ENCODE measurements at places on chromosomes 5 and 9. TPM values are rescaled to one million over a fixed set of nuclear protein-coding genes. Genes with fewer than 3 reads are reported as not detected.

Gene SLC1A3
- 3.1 TPM for total RNA-seq

Gene BHMT2
- total RNA-seq, result 20.3 TPM

Gene TMC1
- not detected for total RNA-seq

Gene FOXE1
- total RNA-seq, result not detected

Gene SAXO1
- 0.17 TPM for total RNA-seq

Gene PITX1
- 3.1 TPM for total RNA-seq

Gene PAXX
- total RNA-seq, result 13.7 TPM

Gene KIF4B
- total RNA-seq, result under 0.01 TPM

Gene FRRS1L
- 0.26 TPM for total RNA-seq

Gene CCDC69
- total RNA-seq, result 4.0 TPM

Gene GPR21
- 0.66 TPM for total RNA-seq

Gene SPINK7
- not detected for total RNA-seq

Gene SLC44A1
- 36.2 TPM for total RNA-seq

Gene GBA2
- 21.8 TPM for total RNA-seq

Gene ZNF367
- total RNA-seq, result 0.66 TPM

Gene ANKRD31
- 0.26 TPM for total RNA-seq

Gene PCDHA4
- total RNA-seq, result 1.2 TPM

Gene FOXB2
- total RNA-seq, result not detected

Gene ARID3C
- under 0.01 TPM for total RNA-seq

Gene C5orf46
- not detected for total RNA-seq

Gene GDF9
- under 0.01 TPM for total RNA-seq

Gene PCDHGB3
- total RNA-seq, result 5.8 TPM

Gene LCN10
- not detected for total RNA-seq

Gene CCDC192
- total RNA-seq, result not detected

Gene SNCB
- 0.17 TPM for total RNA-seq

Gene WNT8A
- not detected for total RNA-seq

Gene PFN3
- not detected for total RNA-seq

Gene KCTD16
- total RNA-seq, result 1.2 TPM

Gene SURF6
- total RNA-seq, result 6.7 TPM

Gene GABRB2
- total RNA-seq, result under 0.01 TPM

Gene TEX48
- not detected for total RNA-seq

Gene SLC27A6
- total RNA-seq, result 0.26 TPM

Gene CDC25C
- total RNA-seq, result 0.26 TPM

All from fibroblast of lung (primary cell).